SIG-M5 (cell line): ENCODE measurements at places on chromosomes 2 and 18.

DNA sequence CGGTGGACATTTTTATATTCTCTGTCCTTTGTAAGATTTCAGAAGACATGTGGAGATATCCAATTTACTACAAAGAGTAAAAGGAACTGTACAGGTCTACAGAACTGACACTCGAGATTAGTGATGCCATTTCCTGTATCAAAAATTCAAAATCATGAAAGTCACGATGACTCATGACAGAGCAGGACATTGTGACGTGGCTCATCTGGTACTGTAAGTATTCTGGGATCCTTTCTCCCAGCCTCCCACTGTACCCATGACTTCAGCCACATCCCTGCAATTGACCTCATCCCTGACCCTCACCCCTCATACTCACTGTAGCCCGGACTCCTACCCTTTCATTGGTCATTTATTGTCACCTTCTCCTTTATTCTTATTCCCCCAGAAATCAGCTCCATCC is 736.5 kb downstream of the EPHA4 start:
- DNase-seq = no peak

- DNase-seq = no peak
Measured at GRCh38 chr2:38266382-38267061, 110.6 kb downstream of the ATL2 start.

GRCh38 chr2:95015261-95015912 is 10.1 kb upstream of the MAL start:
- DNase-seq = no peak

GRCh38 chr2:12412898-12413305 is 303.8 kb upstream of the TRIB2 start:
- DNase-seq = no peak

DNA sequence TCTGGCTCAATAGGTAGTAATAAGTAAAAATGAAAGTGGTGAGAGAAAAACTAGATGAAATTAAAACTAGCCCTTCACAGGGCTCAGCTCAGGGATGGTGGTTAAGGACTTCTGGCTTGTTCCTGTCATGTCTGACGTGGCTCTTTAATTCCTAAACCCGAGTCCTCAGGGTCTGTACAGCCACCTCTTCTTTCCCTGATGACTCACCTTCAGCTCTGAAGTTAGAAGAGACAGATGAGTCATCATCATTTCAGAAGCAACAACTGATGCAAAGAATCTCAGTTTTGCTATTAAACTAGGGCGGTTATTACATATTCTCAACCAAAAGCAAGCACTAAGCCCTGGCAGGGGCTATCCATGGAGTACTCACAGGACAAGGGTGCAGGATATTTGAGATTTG is 24.0 kb upstream of the ITGB6 start:
- no peak for DNase-seq

DNA sequence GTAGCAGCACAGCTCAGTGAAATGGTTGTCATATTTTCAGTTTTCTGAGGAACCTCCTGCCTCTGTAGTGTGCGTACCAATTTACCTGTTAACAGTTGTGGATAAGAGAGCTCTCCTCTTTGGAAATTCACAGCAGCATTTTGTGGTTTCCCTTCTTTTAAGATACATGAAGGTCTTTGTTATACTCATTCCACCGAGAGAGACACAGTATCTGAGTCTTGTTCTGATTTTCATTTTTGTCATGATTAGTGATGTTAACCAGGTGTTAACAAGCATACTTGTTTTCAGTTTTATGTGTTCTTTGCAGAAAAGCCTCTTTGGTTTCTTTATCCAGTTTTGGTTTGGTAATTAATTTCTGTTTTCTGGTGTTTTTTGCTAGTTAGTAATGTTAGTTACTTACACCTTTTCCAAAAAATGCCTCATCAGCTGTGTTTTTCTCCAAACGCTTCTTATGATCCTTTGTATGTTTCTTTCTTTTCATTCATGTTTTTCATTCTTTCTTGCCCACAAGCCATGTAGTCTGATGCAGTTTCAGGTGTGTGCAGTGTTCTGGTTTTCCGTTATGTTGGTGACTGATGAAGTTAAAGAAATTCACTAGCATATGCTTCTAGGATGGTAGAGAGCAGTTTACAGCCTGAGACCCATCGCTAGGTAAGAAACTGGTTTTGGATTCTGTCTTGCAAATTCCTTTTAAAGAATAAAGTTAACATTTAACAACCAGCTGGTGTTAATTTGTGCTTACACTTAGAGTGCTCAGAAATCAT is 30.1 kb downstream of the CCDC74A start:
- no peak for DNase-seq

GRCh38 chr18:77223653-77224052 is 26.0 kb upstream of the GALR1 start:
- DNase-seq = no peak

DNA sequence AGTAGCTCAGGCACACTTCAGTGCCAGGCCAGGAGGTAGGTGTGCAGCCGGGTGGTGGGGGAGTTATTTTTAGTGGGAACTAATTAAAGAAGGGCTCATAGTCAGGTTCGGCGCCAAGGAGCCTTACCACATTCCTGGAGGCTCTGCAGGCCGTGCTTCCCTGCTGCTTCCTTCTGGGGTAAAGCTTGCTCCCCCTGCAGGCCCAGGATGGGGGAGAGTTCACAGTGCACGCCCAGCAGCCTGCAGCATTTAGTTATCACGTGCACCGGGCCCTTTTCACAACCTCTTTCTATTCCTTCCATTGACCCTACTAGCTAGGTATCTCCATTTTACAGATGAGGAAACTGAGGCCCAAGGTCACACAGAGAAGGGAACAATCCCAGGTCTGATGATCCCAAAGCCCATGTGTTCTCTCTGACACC is 2.5 kb downstream of the KCNF1 start:
- DNase-seq = no peak

DNA sequence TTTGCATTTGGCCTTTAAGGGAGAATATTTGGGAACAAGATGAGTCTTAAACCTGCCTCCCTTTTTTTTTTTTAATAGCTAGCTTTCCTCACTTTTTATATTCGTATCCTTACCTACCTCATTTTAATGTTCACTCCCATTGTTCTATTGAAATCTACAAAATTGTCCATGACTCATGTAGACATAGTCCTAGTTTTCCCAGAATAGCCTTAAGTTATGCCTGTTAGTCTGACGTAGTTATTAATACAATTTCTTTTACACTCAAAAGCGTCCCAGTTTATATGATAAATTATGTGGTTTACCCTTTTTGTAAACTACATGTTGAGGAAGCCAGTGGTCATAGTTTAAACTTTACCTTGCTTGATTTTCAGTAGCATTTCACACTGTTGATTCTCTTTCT is 73.4 kb downstream of the UBR3 start:
- DNase-seq = no peak

- no peak for DNase-seq
Measured at GRCh38 chr18:30358555-30358954, 684.0 kb downstream of the DSC3 start.

DNA sequence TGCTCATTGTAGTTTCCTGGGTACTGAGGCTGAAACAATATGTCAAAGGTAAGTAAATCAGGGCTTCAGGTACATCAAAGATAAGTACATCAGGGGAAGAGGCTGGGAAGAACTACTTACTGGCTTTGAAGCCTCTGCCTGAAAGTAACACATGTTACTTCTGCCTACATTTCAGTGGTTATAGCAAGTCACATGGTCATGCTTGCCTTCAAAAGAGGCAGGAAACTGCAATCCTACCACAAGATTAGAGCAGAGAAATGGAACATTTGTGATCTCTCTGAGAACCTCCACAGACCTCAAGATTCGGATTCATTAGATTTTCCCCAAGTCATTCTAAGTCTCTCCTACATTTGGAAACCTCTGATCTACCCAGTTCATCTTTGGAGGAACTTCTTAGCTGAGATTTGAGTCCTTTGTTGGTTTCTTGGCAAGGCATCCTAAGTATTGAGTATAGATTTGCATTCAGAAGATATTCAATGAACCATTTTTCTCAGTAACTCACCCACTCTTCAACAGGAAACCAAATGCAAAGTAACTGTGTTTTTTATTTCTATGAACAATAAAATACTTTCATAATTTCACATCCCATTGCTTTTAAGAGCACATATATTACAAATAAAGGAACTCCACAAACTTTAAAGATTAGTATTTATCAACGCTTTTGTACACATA is 48.5 kb upstream of the CCDC195 start:
- no peak for DNase-seq

GRCh38 chr2:107466241-107466640 is 360.5 kb upstream of the RGPD4 start:
- no peak for DNase-seq

GRCh38 chr2:208039376-208040110 is 14.2 kb upstream of the PLEKHM3 start:
- DNase-seq = no peak

DNA sequence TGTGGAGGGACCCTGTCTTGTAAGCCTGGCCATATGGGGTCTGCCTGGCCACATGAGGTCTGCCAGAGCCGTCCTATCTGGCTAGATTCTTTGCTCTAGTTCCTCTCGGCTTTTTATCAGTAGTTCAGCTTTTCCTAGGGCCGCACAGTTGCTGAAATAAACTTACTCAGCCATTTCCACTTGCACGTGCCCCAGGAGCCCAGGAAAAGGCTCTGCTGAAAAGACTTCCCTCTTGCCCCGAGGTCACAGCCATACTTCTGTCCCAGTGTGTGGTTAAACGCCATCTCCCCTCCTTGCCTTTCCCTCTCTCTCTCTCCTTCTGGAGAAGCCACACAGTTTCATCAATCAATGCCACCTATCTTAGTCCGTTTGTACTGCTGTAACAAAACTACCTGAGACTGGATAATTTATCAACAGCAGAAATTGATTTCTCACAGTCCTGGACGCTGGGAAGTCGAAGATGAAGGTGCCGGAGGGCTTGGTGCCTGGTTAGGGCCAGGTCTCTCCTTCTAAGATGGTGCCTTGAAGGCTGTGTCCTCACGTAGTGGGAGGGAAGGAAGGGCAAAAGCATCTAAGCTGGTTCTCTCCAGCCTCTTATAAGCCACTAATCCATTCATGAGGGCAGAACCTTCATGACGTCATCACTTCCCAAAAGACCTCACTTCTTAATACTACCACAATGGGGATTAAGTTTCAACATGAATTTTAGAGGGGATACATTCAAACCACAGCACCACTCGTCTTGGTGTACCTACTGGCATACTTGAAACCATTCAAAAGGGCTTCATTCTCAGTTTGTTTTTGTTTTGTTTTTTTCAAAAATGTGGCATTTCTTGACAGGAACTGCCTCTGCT is 11.2 kb upstream of the GALM start:
- DNase-seq = no peak

DNA sequence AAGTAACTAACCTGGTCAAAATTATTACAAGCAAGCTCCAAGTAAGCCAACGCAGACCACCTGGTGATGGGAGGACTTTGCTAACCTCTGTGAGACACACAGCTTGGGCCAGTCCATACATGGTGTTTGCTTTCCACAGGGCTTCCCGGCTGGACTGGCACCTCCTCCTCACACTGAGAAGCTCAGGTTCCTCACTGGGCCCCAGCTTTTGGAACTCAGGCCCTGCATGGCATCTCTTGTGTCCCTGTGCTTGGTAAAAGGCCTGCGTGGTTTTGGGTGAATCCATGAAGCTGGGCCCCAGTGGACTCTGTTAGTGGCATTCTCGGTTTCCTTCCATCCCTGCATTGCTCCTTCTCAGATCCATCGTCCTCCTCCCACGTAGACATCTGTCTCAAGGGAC is 123.4 kb downstream of the VAPA start:
- DNase-seq = no peak

GRCh38 chr2:66434679-66435548 is at the start of gene MEIS1:
TSS of gene MEIS1 (plus strand) at chr2:66435125. CDS start at chr2:66435857, 732 bp downstream.
- DNase-seq = no peak

DNA sequence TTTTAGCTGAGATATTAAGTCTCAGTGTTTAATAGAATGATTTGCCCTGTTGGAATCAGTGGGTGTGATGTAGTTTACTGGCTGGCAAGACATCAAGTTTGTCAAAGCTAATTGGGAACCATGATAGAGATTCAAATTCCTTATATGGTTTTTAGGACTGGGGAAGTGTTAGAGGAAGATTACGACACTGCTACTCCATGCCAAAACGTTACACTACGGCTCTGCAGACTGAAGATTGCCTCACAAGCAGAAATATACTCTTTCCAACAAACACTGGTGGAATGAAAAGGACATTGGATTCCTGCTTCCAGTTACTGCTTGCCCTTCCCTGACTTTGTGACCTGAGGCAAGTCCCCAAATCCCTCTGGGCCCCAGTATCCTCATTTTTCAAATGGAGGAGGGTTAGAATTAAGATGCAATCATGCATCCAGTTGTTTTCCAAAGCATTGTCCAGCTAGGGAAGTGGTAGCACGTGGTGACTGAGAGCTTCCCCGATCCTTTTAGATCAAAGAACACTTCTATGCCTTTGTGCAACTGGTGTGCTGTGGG is 147.6 kb downstream of the CDC42EP3 start:
- DNase-seq = peak; percentile 5

DNA sequence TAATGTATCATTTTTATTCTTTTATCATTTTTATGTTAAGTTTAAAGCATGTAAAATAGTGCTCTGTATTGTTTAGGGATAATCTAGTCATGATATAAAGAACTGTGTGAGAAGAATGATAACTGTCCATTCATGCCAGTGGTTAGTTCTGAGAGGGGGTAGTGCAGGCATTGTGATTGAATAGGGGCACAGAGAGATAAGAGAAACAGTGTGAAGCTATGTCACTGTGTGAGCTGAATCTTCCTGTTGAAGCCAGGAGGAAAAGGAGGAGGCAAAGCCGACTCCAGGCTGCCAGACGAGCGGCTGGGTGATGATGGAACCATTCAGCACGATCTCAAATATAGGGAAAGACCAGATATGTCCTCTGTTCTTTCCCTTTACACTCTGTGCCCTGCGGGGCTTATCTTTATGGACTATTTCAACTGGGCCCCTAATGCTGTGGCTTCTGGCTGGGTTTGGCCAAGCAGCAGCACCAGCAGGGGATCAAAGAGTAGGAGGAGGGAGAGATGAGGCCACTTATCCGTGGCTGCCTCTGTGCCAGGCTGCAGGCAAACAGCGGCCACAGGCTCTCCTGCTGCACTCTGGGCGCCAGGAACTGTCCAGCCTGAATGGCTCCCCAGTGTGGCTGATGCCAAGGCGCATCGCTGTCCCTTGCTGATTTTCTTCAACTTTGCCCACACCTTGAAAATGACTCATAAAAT is 128.0 kb downstream of the SPP2 start:
- DNase-seq = no peak

- DNase-seq = no peak
Measured at GRCh38 chr2:86174445-86174844, 20.8 kb downstream of the IMMT start.

GRCh38 chr2:38712871-38713270 is 38.3 kb downstream of the SRSF7 start:
- no peak for DNase-seq

GRCh38 chr2:17590342-17590911 is 49.9 kb downstream of the VSNL1 start:
- DNase-seq = no peak
